ENCODE measurements at places on chromosomes 4 and X.

GRCh38 chrX:67585401-67585800 lies 41.6 kb downstream of the AR start:
- DNase-seq: no peak

GRCh38 chrX:28756647-28757046 lies 169.4 kb downstream of the IL1RAPL1 start:
- no peak for DNase-seq

DNA sequence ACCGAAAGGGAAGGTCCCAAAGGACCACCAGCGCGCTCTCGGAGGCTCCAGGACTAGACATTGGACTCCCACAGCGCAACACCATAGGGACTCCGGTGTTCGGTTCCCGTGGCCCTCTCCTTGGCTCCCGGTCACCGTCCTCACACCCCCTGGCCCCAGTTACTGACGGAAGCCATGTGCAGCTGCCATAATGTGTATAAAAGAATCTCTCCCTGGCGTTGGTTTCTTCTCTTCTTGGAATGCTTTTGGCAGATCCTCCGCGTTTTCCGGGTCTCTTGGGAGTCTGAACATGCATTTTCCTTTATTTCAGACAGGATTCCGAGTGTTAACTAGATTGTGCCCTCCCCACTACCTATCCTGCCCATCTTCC lies 69.8 kb downstream of the FBXO8 start:
- DNase-seq: no peak

- DNase-seq: no peak
These were observed 5.4 kb downstream of the RAB9A start for GRCh38 chrX:13694359-13694758.

DNA sequence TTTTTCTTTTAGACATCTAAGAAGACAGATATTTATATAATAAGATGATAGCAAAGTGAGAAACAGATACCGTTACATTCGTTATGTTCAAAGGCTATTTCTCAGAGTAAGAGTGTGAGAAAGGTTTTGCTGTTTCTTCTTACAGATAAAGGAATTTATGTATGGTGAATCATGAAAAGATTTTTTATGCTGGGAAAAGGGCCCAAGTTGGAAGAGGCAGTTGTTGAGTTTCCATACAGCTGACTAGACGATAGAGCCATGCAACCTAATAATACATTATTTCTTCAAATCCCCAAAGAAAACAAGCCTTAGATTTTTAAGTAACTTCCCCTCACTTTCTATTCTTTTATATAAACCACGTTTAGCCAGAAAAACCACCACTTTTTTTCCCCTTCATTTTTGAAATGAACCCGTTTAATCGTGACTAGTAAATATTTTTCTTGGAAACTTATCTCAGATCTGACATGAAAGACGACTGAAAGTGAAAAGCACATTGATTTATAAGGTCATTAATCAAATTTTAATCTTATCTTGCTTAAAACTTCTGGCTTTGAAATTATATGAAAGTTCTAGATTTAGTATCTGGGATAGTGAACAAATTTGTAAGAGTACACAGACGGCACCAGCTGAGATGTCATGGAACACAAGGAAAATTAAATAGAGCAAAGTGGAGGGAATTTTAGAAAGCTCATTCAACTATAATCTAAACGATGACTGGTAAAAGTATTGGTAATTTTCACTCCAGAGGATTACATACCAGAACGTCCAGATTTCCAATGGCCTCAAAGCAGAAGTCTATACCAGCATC lies 10.9 kb downstream of the ADH6 start:
- no peak for DNase-seq

DNA sequence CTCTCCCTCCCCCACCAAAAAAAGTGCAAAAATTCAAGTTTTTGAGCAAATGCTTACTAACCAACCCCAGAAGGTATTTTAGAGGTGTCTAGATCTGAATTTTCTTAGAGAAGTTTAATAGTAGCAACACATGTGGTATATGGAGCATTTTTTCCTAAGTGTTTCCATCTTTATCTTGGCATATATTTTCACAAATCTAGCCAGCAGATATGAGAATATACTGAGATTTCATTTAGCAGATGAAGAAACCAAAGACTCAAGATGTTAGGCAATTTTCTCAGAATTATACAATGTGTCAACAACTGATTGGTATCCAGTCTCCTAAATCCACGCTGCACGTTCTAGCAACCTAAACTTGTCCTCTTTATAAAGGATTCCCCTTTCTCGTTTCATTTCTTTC lies 245.5 kb upstream of the CXXC4 start:
- DNase-seq: no peak

- DNase-seq: no peak
These were observed 55.8 kb downstream of the FRMPD3 start for GRCh38 chrX:107505223-107505622.

DNA sequence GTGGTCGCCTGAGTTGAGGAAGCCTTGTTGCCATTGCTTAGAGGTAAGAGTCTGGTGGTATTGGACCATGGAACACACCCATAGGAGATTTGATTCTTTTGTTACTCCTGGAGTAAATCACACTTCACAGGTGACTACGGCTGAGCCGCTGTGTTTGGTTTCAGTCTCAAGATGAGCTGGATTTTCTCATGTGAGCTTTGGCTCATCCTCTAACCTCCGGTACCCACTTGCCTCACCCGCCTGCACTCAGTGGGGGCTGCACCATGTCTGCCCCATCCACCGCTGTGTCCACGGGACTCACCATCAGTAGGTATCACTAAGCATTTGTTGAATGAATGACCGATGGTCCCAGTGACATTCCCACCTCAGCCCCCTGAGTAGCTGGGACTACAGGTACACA lies 52.7 kb downstream of the HTT-AS start:
- DNase-seq: no peak

DNA sequence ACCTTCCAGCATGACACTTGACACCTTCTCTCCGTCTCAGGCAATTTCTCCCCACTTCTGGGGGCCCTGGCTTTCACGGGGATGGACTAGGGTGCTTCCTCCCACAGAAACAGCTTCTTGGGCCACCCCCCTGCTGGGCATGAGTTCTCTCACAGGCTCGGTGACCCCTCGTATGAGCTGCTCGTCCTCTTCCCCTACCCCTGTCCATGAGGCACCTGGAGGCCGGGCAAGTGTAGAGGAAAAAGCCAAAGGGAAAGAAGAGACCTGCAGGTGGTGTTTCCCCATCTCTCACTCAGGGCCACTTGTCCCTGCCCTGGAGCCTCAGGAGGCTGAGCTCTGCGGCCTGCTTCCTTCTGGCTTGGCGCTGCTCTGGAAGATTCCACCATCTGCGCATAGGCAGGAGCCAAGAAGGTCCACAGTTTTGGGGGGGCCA lies 1.9 kb upstream of the RGS12 start:
- no peak for DNase-seq

DNA sequence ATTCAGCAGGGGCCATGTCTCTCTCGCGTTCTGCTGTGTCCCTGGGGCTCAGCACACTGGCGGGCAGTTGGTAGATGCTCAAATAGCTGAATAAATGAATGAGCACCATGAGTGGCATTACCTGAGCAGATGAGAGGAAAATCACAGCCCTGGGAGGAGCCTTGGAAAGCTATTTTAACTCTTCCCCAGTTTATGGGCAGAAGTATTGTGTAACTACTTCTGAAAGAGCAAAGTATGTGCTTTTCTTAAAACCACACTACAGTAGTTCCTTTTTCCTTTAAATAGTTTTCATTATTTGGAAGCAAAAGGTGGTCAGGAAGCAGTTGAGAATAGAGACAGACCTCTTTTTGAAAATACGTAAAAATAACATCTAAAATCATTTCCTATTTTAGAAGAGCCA lies 3.0 kb upstream of the PLAC1 start:
- DNase-seq: no peak

DNA sequence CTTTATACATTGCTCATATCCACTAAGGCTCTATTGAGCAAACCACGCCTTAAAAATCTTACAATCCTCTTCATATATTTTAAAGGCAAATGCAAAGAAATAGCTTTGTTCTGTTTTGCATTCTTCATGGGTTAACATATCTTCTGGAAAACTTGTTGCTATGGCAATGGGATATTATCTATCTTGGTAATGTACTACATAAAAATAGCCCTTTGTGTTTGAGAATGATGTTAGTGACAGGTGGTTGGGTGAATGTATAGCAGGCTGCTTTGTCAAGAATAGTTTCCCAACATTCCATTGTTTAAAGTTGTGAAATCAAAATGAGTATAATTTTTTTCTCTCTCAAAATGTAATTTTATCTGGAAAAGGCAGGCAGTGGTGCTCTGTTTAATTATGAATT lies 16.8 kb downstream of the REPS2 start:
- no peak for DNase-seq

- no peak for DNase-seq
These were observed 334.9 kb downstream of the IL1RAPL1 start for GRCh38 chrX:28922106-28922505.

DNA sequence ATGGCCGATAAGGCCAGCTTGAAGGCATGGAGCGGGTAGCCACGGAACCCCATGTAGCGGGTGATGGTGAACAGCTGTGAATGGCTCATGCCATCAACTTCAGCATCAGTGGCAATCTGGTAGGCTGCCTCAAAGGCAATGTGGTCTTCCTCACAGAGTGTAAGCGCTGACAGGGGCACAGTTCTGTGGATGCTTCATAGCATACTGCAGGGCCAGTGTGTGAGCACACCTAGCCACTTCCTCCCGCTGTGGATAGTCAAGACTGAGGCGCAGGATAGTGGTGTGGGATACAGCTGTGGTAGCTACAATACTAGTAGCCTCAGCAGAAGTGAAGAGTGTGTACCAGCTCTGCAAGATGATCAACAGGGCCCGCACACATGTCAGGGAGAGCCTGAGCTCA lies 40.5 kb downstream of the C4orf33 start:
- no peak for DNase-seq

GRCh38 chrX:2413969-2414368 lies 86.8 kb downstream of the DHRSX start:
- DNase-seq: no peak

DNA sequence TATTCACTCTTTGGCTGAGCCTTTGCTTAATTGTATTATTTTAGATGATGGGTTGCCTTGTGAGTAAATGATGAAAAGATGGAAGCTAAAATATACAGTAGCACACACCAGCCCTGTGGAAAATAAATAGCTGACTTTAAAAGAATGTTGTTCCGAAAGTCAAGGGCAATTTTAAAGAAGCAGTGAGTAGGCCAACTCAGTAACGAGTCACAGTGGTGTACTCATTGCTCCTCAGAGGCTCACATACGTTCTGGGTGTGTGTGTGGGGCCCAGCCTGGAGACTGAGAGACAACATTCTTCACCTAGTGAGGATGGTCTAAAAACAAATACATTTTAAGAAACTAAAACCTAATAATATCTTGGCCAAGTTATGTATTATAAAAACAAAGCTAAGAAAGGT lies 640.3 kb downstream of the TRIML1 start:
- DNase-seq: no peak

DNA sequence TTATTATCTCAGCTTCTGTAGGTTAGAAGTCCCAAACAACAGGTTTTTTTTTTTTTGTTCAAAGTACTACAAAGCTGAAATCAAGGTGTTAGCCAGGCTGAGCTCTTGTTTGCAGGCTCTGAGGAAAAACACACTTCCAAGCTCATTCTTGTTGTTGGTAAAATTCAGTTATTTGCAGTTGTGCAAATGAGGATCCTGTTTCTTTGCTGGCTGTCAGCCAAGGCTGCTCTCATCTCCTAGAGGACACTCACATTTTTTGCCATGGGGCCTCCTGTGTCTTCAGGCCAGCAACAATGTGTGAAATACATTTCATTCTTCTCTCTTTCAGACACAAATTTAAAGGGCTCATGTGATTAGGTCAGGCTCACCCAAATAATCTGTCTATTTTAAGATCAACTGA lies 60.3 kb upstream of the HSD17B10 start:
- DNase-seq: no peak

- DNase-seq: no peak
These were observed 6.5 kb downstream of the RPGR start for GRCh38 chrX:38320819-38321218.

GRCh38 chr4:58587856-58588255 lies 1477.7 kb upstream of the IGFBP7 start:
- DNase-seq: no peak

- no peak for DNase-seq
These were observed 108.1 kb downstream of the MGST2 start for GRCh38 chr4:139773560-139774318.

DNA sequence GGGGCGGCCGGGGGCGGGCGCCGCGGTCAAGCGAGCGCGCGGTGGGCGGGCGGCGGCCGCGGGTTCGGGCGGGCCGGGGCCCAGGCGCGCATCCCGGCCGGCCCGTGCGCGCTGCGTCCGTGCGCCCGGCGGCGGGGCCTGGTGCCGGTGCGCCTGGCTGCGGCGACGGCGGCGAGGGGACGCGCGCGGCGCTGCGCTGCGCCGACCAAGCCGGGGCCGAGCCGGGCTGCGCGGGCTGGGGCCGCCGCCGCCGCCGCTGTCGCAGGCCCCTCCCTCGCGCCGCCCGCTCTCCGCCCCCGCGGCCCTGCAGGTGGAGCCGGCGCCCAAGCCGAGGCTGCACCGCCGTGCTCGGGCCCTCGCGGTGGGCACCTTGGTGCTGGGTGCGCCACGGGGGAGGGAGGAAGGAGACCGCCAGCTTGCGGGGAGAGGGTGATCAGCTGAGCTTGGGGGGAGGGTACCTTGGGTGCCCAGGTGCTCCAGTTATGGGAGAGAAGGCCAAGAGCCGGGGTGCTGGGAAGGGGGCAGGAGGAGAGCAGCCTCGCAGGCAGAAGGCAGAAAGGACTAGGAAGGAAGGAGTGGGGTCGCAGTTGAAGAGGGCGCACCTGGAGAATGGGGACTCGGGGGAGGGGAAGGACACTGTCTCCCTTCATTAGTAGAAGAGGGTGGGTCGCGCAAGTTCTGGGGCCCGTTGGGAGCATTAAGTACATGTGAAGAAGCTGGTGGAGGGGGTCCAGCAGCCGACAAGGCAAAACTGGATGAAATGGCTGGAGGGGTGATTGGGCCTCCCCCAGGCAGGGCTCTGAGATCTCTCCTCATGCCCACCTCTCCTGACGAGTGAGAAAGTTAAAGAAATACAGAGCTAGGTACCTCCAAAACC lies at the start of gene PPP2R2C:
TSS of gene PPP2R2C (minus strand) at position 228 of the 877 bp plus-strand sequence. CDS start 385 bp downstream, outside the sequence.
- peak; percentile 33 for DNase-seq

DNA sequence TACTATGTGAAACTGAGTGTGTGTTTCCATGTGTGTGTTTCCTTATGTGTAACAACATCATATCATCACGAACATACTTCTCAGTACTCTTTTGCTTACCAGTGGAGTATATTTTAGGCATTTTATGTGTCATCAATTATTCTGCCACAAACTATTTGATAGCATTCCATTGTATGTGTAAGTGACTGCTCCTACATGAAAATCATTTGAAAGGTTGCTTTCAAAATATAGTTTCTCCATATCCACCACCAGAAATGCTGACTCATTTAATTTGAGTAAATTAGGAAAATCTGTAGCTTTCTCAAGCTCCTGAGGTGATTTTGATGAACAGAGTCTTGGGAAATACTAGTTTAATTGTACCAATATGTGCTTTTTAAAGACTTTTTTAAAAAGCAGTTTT lies 376.2 kb downstream of the PCDH18 start:
- DNase-seq: no peak
